SJSA1 (cell line): ENCODE measurements at places on chromosomes 7 and 10.
A peak's percentile ranks its signal among the peaks of the same experiment; 100 is the strongest.

DNA sequence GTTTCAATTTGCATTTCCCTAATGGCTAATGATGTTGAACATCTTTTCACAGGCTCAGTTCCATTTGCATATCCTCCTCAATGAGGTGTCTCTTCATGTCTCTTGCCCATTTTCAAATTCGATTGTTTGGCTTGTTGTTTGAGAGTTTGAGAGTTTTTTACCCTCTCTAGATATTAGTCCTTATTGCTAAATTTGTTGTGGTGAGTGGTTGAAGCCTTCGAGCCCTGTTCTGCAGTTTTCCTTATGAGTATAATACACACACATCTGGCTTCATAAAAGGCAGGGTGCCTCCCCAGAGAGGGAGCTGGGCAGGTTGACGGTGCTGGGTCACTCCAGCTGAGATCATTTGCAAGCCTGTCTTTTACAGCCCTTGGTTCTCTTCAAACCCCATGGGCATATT, 65.1 kb downstream of the RGS10 start:
- H3K36me3 ChIP-seq, result no peaks in the 10 kb centered on the region
- H3K4me1 ChIP-seq, result no peaks in the 10 kb centered on the region
- H3K27me3 ChIP-seq, result peaks cover 17% of the 10 kb centered on the region; the same call in 1 of the 2 replicates
- no peak for DNase-seq
- H3K27ac ChIP-seq, result no peak overlapping the region
- no peak overlapping the region for H3K4me3 ChIP-seq

DNA sequence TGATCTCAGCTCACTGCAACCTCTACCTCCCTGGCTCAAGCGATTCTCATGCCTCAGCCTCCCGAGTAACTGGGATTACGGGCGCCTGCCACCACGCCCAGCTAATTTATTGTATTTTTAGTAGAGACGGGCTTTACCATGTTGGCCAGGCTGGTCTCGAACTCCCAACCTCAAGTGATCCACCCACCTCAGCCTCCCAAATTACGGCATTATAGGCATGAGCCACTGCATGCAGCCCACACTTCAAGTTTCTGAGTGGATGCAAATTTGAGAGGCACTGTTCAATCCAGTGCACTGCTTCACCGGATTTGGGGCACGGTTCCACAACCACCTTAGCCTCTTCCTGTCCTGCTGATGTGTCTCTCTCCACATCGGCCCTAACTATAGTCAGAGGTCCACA, 16.5 kb downstream of the CNPY1 start:
- no peak overlapping the region for H3K27ac ChIP-seq
- H3K4me3 ChIP-seq, result no peak overlapping the region
- H3K36me3 ChIP-seq, result no peaks in the 10 kb centered on the region
- H3K4me1 ChIP-seq, result no peaks in the 10 kb centered on the region

GRCh38 chr7:120583899-120584586, 273.9 kb downstream of the TSPAN12 start:
- no peaks in the 10 kb centered on the region for H3K27me3 ChIP-seq
- no peak overlapping the region for H3K4me3 ChIP-seq
- H3K36me3 ChIP-seq, result no peaks in the 10 kb centered on the region
- H3K4me1 ChIP-seq, result peaks cover 20% of the 10 kb centered on the region

- no peak for DNase-seq
- H3K27ac ChIP-seq, result no peak overlapping the region
- H3K27me3 ChIP-seq, result no peaks in the 10 kb centered on the region
- H3K36me3 ChIP-seq, result no peaks in the 10 kb centered on the region
Observed at GRCh38 chr10:76268530-76268929, 837.1 kb downstream of the LRMDA start.

DNA sequence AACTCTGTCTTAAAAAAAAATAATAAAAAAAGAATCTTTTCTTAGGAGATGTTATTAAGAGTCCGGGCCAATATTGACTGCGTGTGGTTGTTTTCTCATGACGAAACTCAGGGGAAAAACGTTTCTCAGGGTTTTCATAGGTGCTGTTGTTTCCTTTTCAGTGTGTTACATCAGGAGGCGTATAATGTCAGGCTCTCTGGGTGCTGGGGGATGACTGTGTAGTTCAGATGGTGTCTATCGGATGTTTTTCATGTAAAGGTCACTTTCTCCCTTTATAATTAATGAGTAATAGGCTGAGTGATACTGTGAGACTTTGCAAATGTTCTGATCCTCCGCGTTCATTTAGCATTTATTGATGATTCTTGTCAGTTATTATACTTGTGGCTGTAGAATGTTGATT, 84.1 kb downstream of the TAF3 start:
- H3K4me3 ChIP-seq, result no peak overlapping the region
- no peaks in the 10 kb centered on the region for H3K36me3 ChIP-seq
- H3K27ac ChIP-seq, result no peak overlapping the region

- no peak overlapping the region for H3K4me3 ChIP-seq
- no peaks in the 10 kb centered on the region for H3K36me3 ChIP-seq
- H3K27ac ChIP-seq, result no peak overlapping the region
Observed at GRCh38 chr7:57354195-57354594, 95.8 kb upstream of the ZNF716 start.

DNA sequence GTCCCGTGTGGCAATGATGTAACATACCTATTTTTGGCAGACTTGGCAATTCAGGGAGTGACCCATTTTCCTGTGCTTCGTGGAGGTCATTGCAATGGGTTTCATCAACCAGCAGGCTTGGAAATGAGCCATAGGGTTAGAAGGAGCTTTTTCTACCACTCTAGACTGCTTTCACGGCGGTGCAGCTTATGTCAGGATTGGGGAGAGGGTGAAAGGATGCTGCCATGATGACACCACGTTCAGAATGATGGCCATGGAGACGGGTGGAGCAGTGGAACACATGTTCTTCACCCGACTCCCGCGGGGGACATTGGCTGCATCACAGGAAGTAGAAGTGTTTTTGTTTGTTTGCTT, 220.2 kb downstream of the EMX2 start:
- H3K27ac ChIP-seq, result no peak overlapping the region
- DNase-seq, result no peak
- H3K4me3 ChIP-seq, result no peak overlapping the region
- H3K4me1 ChIP-seq, result no peaks in the 10 kb centered on the region
- H3K36me3 ChIP-seq, result no peaks in the 10 kb centered on the region

DNA sequence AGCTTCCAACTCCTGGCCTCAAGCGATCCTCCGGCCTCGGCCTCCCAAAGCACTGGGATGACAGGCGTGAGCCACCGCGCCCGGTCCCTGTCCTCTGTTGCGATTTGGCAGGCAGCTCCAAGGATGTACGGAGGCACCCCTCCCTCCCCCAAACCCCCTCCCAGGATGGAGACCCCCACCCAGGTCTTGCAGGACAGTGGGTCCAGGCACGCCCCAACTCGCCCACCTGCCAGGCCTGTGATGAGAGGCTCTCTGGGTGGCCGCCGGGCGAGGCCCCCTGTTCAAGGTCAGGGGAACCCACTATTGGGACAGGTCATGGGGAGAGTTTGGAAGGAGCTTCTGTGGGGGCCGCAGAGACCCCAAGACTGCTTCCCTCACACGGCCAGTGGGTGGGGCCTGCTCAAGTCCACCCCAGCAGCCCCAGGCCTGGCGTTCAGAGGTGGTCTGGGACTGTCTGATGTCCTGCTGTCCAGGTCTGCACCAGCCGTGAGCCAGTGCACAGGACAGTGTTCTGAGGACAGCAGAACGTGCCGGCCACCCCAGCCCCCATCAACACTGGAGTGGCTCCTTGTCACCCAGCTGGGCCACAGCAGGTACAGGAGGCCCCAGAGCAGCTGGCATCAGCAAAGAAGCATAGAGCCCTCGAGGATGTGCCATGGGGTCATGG, 2.5 kb downstream of the ADAP1 start:
- no peak overlapping the region for H3K27ac ChIP-seq
- peaks cover 34% of the 10 kb centered on the region for H3K27me3 ChIP-seq
- H3K4me1 ChIP-seq, result peaks cover 4% of the 10 kb centered on the region; the same call in 1 of the 2 replicates
- no peak for DNase-seq
- no peaks in the 10 kb centered on the region for H3K36me3 ChIP-seq

DNA sequence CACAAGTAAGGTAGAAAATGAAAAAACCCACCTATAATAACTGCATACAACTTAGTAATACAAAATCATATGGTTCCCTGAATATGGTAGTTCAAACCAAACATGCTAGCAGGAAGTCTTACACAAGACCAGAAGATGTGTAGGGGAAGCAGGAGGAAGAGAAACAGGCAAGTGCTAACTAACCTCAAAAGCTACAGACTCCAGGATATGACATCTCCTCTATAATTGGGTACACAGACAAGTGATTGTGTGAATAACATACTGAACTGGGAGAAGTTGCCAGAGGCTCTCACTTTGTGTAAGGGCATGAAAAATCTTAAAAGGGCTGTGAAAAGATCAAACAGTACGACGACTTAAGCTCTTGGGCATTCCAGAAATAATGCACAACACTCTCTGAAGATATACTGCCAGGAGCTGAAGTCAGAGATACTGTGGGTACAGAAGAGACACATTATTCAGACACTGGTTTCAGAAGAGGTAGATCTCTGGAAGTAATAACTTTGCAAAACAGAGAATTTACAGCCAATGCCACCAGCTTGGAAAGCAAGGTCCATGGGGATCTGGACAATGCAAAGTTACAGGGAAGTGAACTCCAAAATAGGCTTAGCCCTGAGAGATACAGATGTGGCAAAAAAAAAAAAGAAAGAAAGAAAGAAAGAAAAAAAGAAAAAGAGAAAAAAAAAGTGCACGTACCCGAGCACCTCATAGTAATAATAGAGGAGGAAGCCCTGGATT, 767.2 kb downstream of the TNS3 start:
- peaks cover 12% of the 10 kb centered on the region for H3K4me1 ChIP-seq
- DNase-seq, result no peak
- no peak overlapping the region for H3K27ac ChIP-seq

DNA sequence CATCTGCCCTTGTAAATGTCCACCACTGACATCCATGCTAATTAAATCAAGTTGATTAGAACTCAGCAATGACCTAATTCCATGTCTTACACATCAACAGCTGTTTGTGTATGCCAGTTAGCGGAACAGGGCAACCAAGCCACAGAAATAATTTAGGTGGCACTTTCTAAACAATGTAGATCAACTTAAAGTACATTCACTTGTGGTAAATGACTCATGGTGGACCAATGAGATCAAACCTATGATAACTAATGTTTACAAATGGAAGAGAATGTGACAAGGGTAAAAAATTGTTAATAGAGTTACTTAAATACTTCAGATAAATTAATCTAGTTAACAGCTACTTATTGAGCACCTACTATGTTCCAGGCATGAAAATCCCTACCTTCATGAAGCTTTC, 63.1 kb upstream of the ICA1 start:
- H3K27me3 ChIP-seq, result no peaks in the 10 kb centered on the region
- H3K36me3 ChIP-seq, result no peaks in the 10 kb centered on the region
- no peak overlapping the region for H3K27ac ChIP-seq
- H3K4me1 ChIP-seq, result no peaks in the 10 kb centered on the region
- DNase-seq, result no peak

GRCh38 chr10:96685306-96685705, 35.0 kb downstream of the PIK3AP1 start:
- no peak overlapping the region for H3K27ac ChIP-seq
- no peak for DNase-seq

- H3K4me1 ChIP-seq, result no peaks in the 10 kb centered on the region
- H3K27me3 ChIP-seq, result peaks cover 14% of the 10 kb centered on the region; the same call in 1 of the 2 replicates
- H3K4me3 ChIP-seq, result no peak overlapping the region
Observed at GRCh38 chr7:30935569-30935877, 23.9 kb downstream of the AQP1 start.

DNA sequence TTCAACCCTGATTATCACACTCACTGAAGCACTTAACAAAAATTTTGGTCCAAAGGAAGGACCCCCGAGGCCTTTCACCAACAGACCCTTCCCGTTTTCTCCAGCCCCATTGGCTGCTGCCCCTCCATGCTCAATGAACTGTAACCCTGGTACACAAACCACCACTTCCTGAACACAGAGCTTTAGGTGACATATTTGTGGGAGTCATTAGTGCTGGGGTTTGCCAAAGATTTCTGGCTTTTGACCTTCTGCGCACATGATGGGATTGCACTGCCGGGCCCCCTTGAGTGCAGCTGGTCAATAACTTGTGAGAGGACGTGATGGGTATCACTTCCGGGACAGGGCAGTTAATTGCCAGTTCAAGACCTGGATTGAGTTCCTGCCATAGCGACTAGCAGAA, 9.0 kb upstream of the CAMK1D start:
- no peak overlapping the region for H3K27ac ChIP-seq
- peaks cover 18% of the 10 kb centered on the region for H3K4me1 ChIP-seq
- no peak overlapping the region for H3K4me3 ChIP-seq
- no peak for DNase-seq
- H3K36me3 ChIP-seq, result no peaks in the 10 kb centered on the region

- H3K4me3 ChIP-seq, result no peak overlapping the region
- H3K36me3 ChIP-seq, result no peaks in the 10 kb centered on the region
- no peak overlapping the region for H3K27ac ChIP-seq
- H3K27me3 ChIP-seq, result no peaks in the 10 kb centered on the region
Observed at GRCh38 chr10:19426034-19426433, 377.4 kb downstream of the MALRD1 start.

GRCh38 chr7:132575419-132575981, 770 bp downstream of the PLXNA4 start:
- peaks cover 64% of the 10 kb centered on the region for H3K27me3 ChIP-seq
- no peak overlapping the region for H3K4me3 ChIP-seq
- peak; percentile 6 for DNase-seq
- no peaks in the 10 kb centered on the region for H3K36me3 ChIP-seq

DNA sequence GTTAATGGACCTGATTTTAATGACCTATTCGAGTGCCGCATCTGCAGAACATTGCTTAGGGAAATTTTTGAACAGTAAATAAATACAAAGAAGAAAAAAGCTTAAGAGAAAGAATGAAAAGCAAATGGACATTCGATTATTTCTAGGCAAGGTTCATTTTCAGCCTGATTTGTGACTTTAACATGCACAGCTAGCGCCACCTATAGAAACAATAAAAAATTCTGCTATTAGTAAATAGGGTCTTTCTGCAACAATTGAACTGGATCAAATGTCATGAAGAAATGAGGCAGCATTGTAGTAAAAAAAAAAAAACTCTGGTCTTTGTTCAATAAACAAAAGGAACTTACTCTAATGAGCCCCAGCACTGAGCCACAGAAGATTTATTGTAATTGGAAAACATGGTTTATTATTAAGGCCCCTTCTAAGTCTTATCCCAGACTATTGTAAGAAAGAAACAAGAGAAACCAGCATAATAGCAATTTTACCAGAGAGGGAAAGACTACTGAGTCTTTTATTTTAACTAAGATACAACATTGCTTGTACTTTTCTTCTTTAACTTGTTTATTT, 41.4 kb upstream of the GHITM start:
- H3K36me3 ChIP-seq, result no peaks in the 10 kb centered on the region
- no peaks in the 10 kb centered on the region for H3K4me1 ChIP-seq
- H3K4me3 ChIP-seq, result no peak overlapping the region
- no peak overlapping the region for H3K27ac ChIP-seq

GRCh38 chr7:158791107-158791506, 38.2 kb downstream of the ESYT2 start:
- DNase-seq, result no peak
- no peaks in the 10 kb centered on the region for H3K27me3 ChIP-seq
- H3K27ac ChIP-seq, result no peak overlapping the region
- H3K36me3 ChIP-seq, result peaks cover 58% of the 10 kb centered on the region
- no peak overlapping the region for H3K4me3 ChIP-seq

- no peaks in the 10 kb centered on the region for H3K27me3 ChIP-seq
- peaks cover 62% of the 10 kb centered on the region for H3K36me3 ChIP-seq
- no peak for DNase-seq
- no peak overlapping the region for H3K4me3 ChIP-seq
- H3K4me1 ChIP-seq, result peaks cover 9% of the 10 kb centered on the region
Observed at GRCh38 chr10:70167246-70167645, 3.1 kb downstream of the SAR1A start.

GRCh38 chr10:113364227-113364626, 188.6 kb upstream of the HABP2 start:
- no peak overlapping the region for H3K27ac ChIP-seq
- H3K4me3 ChIP-seq, result no peak overlapping the region
- no peaks in the 10 kb centered on the region for H3K4me1 ChIP-seq
- DNase-seq, result no peak

GRCh38 chr7:157694376-157694665, 357.5 kb downstream of the DNAJB6 start:
- H3K4me1 ChIP-seq, result no peaks in the 10 kb centered on the region
- H3K36me3 ChIP-seq, result no peaks in the 10 kb centered on the region
- peak; percentile 25 for DNase-seq
- no peaks in the 10 kb centered on the region for H3K27me3 ChIP-seq
- no peak overlapping the region for H3K4me3 ChIP-seq
